ENCODE measurements at places on chromosomes 3 and 15.
A peak's percentile ranks its signal among the peaks of the same experiment; 100 is the strongest.

GRCh38 chr3:39468108-39468436 is 592 bp downstream of the MOBP start:
- no peak for DNase-seq

- DNase-seq = no peak
These were observed 12.1 kb upstream of the CPB1 start for GRCh38 chr3:148815316-148816110.

- no peak for DNase-seq
These were observed 10.3 kb upstream of the ZBED2 start for GRCh38 chr3:111605493-111605892.

DNA sequence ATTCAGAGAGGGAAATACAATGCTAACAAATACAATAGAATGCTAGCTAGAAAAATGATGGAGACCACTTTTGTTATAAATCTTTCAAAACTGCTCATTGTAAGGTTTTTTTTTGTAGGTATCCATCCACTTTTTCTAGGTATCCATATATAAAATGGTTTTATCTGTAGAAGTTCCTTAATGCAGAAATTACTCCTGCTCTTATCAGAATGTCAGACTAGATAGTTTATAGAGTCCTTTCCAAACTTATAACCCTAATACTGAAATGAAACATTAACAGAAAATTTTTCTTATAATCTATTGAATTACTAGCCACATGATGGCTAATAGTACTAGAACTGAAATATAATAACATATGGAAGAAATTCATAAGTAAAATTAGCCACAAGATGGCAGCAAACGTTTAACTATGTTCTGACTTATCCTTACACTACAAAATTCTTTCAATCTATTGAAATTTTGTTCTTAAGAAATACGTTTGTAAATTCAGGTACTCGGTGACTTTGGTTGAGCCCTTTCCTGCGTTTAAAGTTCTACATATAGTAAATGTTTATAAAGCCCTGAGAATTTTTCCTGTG is 58.5 kb downstream of the ECT2 start:
- DNase-seq = no peak

DNA sequence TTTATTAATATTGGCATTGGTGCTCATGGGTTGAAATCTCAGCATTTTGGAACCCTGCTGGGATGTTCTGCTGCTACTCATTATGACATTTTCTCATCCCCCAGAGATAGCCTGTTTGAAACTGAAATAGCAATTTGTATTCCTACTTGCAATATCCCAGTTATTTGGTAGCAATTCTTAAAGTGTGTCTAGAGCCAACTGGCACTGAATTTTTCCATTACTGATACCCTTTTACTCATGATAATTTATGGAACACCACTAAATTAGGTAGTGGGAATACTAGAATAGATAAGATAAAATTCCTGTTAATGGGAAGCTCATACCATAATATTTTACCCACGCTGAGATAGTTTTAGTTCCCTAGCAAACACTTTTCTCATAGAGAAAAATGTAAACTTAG is 309.3 kb downstream of the SV2B start:
- DNase-seq = no peak

DNA sequence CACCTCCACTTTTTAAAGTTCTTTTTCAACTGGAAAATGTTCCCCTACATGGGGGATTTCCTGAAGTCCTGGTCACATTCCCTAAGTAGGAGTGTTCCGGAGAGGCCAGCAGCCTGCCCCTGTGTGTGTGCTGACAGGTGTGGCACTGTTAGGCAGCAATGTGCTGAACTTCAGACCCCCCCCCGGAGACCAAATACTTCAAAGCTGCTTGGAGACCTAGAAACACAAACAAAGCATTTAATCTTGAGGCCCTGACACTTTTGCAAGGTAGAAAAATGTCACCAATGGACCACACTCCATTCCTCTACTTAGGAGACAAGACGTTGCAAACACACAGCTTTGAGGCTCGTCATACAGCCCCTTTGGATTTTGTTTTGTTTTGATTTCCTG is 259.6 kb upstream of the CTNNB1 start:
- no peak for DNase-seq

- no peak for DNase-seq
These were observed 23.0 kb upstream of the COPG1 start for GRCh38 chr3:129226374-129226773.

GRCh38 chr3:99410789-99411311 is 227.5 kb upstream of the COL8A1 start:
- DNase-seq = no peak

GRCh38 chr15:86115145-86115801 is 35.6 kb downstream of the AGBL1 start:
- DNase-seq = no peak

DNA sequence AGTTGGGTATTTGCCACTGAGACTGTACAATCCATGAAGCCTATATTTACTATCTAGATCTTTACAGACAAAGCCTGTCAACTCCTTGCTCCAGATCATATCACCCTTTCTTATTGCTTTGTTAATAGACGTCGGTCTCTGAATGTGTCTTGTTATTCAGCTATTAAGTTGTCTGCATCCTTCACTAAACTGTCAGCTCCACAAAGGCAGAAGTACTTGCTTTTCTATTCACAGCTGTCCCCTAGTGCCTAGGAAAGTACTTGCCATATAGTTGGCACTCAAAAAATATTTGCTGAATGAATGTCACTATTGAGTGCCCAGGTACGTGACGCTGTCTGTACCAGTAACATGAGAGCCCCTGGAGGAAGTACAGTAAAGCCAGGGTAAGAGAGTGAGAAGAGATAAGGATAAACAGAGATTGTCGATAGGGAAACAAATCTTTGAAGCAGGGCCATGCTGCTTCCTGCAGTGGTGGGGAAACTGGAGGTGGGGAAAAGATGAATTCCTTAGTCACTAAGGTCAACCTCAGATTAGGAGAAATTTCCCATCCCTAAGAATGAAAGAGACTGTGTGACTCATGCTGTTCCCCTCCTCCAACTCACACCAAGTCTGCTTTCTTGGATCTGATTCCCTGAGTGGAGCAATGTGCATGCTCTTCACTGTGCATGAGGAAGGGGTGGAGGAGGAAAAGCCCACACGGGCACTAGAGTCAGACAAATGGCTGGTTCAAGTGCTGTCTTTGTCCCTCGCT is 36.3 kb downstream of the PRICKLE2 start:
- no peak for DNase-seq

GRCh38 chr3:51269466-51269865 is 115.6 kb upstream of the MANF start:
- DNase-seq = no peak

- DNase-seq = peak; percentile 60
These were observed 3.5 kb upstream of the SHISA5 start for GRCh38 chr3:48507256-48508061.

All from activated CD8-positive, alpha-beta memory T cell treated with anti-CD3 and anti-CD28 coated beads for 1 hour (primary cell).